ENCODE measurements at places on chromosomes 7 and 10.
A peak's percentile ranks its signal among the peaks of the same experiment; 100 is the strongest.

- no peak for DNase-seq
Observed at GRCh38 chr7:101457001-101457750, 94.5 kb downstream of the COL26A1 start.

DNA sequence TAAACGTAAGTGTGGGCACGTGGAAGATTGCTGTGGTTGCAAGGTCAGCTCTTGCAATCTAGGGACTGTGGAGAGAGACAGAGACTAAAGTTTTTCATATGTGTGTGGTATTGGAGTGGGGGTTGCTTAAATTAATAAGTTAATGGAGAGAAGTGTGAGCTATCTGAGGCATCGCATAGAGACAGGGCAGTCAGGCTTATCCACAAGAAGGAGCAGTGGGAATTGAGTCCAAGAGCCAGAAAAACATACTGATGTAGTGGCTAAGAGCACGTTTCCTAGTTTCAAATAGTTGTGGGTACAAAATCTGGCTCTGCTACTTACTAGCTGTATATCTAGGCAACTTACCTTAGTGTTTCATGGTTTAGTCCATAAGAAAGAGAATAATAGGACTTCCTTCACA is 65.8 kb downstream of the SORCS3 start:
- DNase-seq: no peak

- DNase-seq: no peak
Observed at GRCh38 chr7:52135403-52135802, 818.8 kb upstream of the COBL start.

DNA sequence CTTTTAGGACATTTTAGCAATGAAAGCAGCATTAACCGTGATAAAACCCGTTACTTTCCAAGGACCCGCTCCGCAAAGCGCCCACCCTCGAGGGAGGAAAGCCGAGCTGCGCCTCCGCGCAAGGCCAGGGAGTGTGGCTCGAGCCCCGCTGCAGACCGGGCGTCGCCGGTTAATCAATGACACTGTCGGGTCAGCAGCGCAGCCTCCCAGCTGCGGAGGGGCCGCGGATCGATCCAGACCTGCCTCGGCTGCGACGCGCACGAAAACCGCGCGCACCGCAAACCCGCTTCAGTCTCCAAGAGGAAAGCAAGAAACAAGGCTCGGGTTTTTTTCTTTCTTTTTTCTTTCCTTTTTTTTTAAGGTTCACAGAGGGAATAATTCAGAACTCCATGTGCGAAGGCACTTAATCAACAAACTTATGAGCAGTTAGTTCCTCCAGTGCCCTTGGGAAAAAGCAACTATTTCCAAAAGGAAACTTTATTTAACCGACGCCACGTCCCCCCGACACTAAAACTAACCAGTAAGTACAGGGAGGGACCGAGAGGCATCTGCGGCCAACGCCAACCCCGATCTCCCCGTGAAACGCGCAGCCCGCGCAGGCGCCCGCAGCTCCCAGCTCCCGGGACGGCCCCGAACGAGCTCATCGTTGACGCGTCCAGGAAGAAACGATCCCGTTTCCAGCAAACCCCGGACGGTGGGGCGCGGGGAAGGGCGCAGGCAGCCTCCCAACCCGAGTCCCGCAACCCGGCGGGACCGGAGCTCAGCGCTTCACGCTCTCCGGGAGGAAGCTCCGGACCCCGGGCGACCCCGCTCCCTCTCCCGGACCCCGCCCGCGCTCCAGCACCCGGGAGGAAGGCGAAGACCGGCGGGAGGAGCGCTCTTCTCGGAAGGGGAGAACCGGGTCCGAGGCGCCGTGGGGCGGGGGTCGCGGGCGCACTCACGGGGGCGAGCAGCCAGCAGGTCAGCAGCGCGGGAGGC is 598 bp downstream of the VIPR2 start:
- DNase-seq: no peak

DNA sequence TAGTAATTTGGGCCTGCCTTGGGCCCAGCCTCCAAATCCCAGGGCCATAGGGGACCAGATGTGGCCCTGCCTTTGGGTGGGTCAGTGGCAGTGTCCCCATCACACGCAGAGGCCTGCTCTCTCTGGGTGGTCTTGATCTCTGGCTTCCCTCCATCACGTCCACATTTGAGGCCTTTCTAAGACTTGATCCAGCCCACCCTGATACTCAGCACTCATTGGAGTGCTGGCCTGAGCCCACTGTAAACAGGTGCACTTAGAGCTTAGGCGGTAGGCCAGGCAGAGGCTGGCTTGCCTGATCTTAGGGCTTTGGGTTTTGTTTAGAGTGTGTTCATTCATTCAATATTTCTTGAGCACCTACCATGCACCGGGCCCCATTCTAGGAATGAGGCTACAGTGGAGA is 52.6 kb downstream of the TBATA start:
- no peak for DNase-seq

GRCh38 chr10:91411621-91412020 is 1.5 kb downstream of the HECTD2 start:
- DNase-seq: no peak

DNA sequence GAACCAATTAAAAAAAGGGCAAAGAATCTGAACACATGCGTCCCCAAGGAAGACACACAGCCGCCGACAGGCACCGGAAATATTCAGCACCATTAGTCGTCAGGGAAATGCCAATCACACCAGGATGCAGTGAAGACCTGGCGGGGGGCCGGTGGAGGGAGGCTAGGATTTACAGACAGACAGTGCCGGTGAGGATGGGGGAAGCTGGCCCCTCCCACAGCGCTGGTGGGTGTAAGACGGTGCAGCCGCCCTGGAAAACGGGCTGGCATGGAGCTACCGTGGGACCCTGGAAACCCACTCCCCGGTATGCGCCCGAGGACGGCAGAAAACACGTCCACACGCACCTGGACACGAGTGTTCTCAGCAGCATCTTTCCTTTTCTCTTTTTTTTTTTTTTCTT is 4.8 kb upstream of the ADAP1 start:
- DNase-seq: no peak

- DNase-seq: no peak
Observed at GRCh38 chr7:73918926-73919693, 58.2 kb downstream of the TMEM270 start.

GRCh38 chr7:41010418-41010817 is 692.5 kb downstream of the INHBA start:
- DNase-seq: peak; percentile 95

DNA sequence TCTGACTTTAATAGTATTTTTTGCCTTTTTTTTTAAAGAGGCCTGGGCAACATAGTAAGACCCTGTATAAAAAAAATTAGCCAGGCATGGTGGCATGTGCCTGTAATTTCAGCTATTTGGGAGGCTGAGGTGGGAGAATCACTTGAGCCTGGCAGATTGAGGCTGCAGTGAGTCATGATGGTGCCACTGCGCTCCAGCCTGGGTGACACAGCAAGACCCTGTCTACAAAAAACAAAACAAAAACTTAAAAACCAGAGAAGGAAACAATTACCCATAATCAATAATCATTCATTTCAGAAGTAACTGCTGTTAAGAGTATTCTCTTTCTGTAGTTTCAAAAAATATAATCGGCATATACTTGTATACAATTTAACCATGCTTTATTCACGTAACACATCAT is 28.0 kb downstream of the VPS26A start:
- no peak for DNase-seq

GRCh38 chr10:97600616-97601015 is 11.1 kb downstream of the C10orf62 start:
- no peak for DNase-seq

GRCh38 chr10:128540128-128540762 is 414.0 kb upstream of the MKI67 start:
- no peak for DNase-seq

DNA sequence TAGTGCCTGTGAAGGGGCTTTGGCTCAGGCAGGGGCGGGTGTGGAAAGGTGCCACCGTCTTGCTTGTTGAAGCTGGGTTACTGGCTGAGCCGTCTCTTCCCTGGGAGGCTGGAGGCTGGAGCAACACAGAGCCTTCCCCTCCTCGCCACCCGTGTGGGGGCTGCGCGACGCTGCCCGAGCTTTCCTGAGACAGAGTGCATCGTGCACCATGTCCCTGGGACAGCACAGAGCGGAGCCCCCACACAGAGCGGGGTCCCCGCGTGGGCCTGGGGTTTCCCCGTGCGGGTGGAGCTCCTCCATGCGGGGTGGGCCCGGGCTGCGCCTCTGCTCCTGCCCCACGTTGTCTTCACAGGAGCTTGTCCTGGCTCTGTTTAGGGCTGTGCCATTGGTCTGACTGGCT is 69.9 kb downstream of the INPP5A start:
- DNase-seq: no peak

DNA sequence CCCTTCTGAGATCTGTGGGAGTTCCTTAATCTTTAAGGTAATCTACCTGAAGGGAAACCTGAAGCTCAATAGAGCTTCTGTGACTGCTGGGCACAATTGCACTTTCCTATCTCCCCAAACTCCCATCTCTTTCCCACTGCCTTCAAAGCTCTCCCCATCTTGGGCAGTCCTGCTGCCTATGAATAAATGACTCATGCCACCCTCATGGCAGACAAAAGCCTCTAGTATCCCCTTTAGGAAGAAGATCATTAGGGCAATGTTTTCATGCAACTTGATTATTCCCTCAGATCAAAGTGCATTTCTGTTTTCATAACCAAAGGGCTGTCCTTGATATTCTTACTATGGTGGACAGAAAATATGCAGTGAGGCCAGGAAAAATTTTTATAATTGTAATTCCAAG is 704.9 kb upstream of the LRRN3 start:
- DNase-seq: no peak

- DNase-seq: peak; percentile 77
Observed at GRCh38 chr10:22805304-22805703, 90.9 kb upstream of the PIP4K2A start.

GRCh38 chr7:47601119-47601880 is 19.4 kb upstream of the TNS3 start:
- DNase-seq: peak; percentile 62

DNA sequence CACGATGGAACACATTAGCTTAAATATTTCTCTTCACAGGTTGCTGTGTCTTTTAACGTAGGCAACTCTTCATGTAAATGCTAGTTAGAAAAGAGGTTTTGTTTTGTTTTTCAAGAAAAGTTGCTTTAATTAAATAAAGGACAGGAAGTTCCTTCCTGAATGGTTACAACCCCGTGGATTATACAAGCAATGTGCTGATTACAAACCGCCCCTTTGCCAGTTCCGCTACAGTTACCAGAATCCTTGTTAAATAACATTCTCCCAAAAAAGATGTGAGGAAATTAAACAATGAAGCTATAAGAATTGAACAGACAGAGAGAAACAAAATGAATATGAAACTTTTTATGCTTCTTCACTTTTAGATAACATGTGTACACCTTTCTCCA is 75.1 kb downstream of the LYZL2 start:
- no peak for DNase-seq

DNA sequence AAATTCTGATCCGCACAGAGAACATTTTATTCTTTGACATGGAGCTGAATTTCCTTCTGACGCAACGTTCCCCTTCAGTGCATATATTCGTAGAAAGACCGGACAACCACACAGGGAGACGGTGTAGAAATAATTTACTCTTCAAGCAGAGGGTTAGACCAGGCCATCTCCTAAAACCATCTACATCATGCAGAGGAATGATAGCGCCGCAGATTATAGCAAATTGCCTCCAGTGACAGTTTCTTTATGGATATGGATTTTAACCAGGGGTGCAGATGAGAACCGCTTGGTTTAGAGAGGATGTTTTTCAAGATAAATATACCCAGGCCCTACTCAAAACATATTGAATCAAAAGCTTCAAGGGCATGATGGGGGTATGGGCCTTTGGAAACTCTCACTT is 759.3 kb upstream of the AUTS2 start:
- no peak for DNase-seq

DNA sequence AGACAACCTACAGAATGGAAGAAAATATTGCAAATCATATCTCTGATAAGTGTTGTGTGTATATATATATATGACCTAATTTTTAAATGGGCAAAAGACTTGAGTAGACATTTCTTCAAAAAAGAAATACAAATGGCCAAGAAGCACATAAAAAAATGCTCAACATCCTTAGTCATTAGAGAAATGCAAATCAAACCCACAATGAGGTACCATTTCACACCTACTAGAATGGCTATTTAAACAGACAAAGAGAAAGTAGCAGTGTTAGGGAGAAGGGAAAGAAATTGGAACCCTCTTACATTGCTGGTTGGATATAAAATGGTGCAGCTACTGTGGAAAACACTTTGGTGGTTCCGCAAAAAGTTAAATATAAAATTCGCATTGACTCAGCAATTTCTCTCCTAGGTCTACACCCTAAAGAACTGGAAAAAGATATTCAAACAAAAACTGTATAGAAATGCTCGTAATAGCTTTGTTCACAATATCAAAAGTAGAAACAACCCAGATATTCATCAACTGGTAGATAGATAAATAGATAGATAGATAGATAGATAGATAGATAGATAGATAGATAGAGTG is 16.3 kb downstream of the ACSL5 start:
- no peak for DNase-seq

DNA sequence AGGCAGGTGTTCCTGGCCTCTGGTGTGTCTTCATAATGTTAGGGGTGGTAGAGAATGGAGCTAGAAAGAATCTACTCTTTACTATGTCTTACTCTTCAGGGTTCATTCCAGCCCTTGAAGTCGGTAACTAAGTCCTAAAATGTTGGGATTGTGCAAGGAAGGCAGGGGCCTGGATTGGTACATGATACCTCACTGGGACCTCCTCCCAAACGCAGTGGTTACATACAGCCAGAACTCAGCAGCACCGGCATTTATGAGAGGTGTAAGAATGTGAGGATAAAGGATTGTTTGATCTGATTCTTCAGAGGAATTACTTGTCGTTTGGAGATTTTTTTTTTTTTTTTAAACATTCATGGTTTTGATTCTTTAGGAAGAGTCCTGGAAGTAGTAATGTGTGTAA is 6.9 kb downstream of the COMTD1 start:
- DNase-seq: peak; percentile 53

DNA sequence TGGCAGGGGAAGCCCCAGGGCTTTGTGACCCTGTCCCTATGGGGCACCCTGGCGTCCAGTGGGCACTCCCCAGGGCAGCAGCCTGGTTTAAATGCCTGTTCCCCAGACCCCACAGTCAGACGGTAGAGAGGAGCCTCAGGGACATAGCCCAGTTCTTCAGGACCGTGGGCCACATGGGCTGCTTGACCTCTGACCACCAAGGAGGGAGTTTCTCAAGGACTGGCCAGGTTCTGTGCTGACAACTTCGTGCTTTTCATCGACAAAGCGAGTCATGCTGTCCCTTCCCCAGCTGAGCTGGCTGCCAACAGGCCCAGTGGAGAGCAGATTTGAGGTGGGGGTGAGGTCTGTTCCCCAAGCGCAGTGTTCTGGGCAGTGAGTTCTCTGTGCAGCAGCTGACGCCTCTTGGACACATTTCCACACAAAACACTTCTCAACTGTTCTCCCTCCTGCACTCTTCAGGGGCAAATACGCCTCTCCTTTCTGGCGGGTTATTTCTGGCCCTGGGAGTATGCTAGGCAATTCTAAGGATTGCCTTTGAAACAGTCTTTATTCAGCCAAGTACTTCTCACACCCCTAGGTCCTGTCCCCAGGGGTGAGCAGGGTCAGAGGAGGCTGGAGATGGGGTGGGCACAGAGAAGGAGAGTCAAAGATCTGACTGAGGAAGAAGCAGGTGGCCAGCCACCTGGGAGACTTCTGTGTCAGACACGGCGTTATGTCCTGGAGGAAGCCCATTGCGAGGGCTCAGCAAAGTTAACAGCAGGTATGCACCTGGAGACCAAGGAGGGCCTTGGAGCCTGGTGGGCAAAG is 57.3 kb upstream of the CAMK2B start:
- no peak for DNase-seq

- no peak for DNase-seq
Observed at GRCh38 chr10:127102176-127102575, 94.2 kb downstream of the INSYN2A start.

- peak; percentile 97 for DNase-seq
Observed at GRCh38 chr7:77409739-77410547, 6.2 kb downstream of the GSAP start.

GRCh38 chr10:116274064-116274904 is 1.3 kb upstream of the GFRA1 start:
- peak; percentile 5 for DNase-seq

Measured in fibroblast of gingiva (primary cell).